Stimulated activated CD8-positive, alpha-beta memory T cell treated with anti-CD3 and anti-CD28 coated beads, Interleukin-15, amount 100 ng/mL, for 4 hours (primary cell): ENCODE measurements at places on chromosomes 4 and X.

GRCh38 chr4:7332216-7333023, 102.3 kb downstream of the PSAPL1 start:
- no peak for DNase-seq

DNA sequence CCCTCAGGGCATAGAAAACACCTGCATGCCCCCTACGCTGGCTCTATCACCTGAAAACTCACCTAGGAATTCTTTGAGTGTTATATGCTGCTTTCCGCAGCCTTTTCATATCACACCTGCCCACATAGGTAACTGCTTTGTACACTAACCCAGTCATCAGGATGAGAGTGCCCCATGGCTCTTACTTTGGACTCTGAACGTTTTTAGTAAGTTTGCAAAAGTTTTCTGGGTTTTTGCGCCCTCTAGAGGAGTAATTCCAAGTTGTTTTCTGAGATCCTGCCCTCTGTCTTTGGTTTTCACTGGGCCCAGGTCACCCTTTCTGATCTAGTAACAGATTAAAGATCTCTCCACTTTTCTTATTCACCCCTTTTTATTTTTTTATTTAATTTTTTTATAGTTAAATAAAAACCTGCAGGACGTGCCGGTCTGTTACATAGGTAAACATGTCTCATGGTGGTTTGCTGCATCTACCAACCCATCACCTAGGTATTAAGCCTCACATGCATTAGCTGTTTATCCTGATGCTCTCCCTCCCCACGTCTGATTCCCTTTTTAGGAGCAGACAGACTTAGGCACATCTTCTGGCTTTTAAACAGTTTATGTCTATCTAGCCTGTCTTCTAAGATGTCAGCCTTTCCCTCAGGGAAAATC, 139.2 kb downstream of the NWD2 start:
- no peak for DNase-seq

DNA sequence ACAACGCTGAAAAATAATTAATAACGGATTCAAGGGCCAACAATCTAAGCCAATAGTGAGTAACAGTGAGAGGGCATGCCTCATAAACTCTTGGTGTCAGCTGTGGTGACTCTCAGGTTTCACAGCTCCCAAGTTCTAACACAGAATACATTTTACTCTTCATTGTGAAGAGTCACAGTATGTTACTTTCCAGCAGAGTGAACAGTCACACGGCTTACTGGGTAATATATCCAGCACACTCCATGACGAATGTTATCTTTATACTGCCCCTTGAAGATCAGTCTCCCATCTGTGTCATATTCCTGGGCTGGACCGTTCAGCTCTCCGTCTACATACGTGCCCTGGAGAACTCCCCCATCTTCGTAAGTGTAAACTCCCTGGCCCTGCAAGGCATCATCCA, 23.1 kb downstream of the SETD7 start:
- DNase-seq: no peak

DNA sequence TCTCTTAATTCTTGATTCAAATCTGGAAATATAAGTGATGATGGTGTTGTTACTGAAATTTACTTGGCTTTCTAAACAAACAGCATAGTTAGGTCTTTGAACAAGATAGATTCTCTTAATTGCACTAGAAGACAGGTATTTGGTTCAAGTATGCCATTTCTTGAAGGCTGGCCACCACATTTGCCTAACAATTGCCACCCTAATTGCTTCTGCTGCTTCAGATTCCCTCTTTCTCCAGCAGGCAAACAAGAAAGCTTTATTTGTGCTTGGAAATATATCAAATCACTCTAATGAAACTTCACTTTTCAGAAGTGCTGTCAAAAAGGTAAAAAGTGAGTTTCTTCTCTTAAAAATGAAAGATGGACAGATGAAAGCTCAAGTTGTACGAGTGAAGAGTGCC, 418.6 kb downstream of the INPP4B start:
- DNase-seq: no peak

GRCh38 chr4:1557221-1557597, 126.9 kb downstream of the FAM53A start:
- DNase-seq: no peak

GRCh38 chr4:37745946-37746345, 59.8 kb upstream of the RELL1 start:
- DNase-seq: no peak

DNA sequence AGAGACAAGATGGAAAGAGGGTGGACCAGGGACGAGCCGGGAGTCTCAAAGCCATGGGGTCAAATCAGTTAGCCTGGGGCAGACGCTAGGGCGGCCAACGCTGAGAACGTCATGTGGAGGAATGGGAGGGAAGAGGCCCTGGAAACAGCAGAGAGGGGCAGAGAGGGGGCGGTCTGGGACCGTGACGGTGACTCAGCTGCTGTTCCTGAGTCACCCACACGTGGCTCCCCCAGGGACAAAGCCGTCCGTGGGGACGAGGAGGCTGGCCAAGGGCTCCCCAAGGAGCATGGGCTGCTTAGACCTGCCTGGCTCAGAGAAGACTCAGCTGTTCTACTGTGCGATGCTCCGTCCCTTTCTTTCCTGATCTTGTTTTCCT, 108.4 kb upstream of the LRPAP1 start:
- no peak for DNase-seq

DNA sequence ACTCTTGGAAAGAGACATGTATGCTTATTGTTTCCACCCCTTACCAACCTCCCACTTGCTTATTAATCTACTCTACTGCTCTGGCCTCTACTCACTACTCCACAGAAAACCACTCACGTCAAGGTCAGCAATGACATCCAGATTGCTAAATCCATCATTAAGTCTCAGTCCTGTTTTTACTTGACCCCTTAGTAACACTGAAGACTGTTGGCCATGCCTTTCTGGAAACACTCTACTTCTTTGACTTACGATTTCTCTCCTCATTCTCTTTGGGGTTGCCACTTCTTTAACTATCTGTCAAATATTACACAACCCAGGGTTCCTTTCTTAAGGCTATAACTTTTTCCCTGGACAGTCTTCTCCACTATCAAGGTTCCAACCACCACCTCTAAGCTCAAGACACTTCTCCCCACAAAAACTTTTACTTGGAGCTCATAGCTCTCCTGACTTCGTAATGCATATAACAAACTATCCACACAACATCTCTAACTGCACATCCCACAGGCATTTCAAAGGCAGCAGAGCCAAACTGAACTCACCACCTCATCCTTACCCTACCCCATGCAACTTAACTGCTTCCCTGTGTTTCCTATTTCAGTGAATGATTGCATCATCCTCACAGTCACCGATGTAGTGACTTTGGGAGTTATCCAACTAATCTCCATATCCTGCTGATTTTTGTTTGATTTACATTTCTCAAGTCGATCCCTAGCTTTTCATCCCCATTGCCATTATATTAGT, 15.8 kb upstream of the MAGEA4 start:
- DNase-seq: no peak

GRCh38 chr4:85474356-85474755, 594 bp upstream of the ARHGAP24 start:
- no peak for DNase-seq

DNA sequence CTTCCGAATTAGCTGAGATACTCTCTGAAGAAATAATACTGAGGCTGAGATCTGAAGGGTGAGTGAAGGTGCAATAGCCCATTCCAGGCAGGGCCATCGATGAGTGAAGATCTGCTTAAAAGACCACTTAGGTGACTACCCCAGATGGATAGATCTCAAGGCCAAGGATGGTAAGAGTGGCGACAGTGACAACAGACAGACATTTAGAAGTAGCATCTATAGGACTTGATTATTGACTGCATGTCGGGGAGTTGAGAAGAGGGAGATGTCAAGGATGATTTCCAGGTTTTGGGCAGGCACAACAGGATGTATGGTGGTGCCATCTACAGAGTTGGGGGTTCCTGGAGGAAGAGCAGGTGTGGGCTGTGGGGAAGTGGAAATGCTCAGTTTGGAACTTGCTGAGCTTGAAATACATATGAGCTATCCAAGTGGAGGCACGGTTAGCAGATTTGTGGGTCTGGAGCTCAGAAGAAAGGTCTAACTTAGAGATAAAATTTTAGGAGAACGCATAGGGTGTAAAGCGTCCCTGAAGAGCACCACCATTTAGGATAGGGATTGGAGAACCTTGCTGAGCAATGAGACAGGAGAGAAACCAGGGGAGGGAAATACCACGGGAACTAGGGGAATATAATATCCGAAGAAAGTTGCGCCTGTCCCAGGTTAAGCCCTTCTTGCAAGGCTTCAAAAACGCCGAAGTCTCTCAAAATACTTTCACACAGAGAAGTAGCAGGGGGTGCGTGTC, 688 bp downstream of the UFSP2 start:
- no peak for DNase-seq

DNA sequence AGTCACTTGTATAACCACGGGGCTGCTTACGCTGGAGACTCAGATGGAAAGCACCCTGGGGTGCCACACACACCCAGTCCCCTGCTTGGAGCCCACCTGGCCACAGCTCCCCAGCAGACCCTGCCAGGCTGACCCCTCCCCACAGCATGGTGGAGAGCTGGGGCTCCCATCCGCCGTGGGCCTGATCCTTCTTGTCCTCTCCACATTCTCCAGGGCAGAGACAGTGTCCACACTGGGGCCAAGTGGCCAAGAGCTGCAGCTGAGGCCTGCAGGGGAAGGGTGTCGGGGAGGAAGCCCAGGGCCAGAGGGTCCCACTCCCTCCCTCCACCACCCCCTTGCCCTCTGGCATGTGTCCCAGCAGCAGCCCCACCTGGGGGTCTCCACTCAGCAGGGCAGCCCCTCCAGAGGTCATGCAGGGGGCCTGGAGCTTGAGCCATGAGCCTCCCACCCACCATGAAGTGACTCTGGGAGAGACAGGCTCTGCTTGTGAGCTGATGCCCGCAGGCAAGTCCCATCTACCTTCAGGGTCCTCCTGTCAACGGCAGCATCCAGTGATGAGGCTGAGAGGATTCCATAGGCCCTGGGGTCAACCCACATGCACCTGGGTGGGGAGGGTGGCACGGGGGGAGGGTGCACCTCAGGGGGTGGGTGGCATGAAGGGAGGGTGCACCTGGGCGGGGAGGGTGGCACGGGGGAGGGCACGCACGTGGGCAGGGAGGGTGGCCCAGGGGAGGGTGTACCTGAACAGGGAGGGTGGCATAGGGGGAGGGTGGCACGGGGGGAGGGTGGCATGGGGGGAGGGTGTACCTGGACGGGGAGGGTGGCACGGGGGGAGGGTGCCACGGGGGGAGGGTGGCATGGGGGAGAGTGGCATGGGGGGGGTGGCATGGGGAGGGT, 56.4 kb downstream of the FAM53A start:
- no peak for DNase-seq

DNA sequence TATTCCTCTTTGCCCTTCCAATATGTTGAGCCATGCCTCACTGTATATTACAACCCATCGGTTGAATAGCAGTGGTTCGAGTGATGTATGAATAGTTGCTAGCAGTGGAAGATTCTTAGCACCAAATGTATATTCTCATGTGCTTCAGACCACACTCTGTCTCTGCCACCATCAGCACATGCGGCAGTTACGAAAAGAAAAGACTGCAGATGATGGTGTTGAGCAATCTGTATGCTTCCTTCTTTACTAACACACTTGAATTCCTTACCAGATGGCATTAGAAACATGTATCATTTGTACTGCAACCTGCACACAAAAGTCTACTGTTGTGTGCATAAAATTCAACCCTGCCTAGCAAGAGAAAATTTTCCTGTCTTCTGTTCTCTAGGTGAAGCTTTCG, 214.6 kb downstream of the ENOX2 start:
- no peak for DNase-seq

- no peak for DNase-seq
Observed at GRCh38 chrX:31500921-31501320, 429.1 kb upstream of the FTHL17 start.

DNA sequence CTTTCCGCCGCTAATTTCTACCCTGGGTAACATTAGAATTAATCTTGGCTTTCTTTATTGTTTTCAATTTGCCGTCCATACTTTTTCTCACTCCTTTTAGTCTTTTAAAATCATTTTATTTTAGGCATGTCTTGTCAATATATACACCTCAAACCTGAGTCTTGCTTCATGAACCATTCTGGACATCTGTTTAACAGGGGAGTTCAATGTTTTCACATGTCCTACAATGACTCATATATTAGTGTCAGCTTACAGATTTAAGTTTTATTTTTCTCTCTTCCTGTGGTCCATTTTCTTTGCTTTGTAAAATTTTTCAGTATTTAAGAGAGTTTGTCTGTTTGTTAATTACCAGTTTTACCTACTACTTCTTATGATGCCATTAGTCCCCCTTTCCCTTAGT, 89.5 kb downstream of the LCORL start:
- DNase-seq: no peak

- no peak for DNase-seq
Observed at GRCh38 chr4:60129740-60130139, 1070.4 kb upstream of the ADGRL3 start.

DNA sequence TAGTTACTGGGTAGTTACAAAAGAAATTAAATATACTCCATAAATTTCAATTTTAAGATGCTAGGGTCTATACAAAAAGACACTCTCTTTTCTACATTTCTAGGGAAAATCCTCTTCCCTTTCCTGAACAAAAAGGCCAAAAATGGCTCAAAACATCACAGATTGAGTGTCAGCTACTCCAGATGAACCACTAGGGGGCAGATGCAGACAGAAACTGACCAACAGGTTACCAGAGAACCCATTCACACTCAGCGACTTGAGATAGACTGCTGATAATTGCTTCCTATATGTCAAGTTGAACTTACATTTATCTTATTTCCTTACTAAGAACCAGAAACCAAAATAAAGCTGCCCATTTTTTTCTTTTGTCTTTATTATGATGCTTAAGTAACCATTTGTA, 83.4 kb upstream of the MID1IP1 start:
- DNase-seq: no peak

DNA sequence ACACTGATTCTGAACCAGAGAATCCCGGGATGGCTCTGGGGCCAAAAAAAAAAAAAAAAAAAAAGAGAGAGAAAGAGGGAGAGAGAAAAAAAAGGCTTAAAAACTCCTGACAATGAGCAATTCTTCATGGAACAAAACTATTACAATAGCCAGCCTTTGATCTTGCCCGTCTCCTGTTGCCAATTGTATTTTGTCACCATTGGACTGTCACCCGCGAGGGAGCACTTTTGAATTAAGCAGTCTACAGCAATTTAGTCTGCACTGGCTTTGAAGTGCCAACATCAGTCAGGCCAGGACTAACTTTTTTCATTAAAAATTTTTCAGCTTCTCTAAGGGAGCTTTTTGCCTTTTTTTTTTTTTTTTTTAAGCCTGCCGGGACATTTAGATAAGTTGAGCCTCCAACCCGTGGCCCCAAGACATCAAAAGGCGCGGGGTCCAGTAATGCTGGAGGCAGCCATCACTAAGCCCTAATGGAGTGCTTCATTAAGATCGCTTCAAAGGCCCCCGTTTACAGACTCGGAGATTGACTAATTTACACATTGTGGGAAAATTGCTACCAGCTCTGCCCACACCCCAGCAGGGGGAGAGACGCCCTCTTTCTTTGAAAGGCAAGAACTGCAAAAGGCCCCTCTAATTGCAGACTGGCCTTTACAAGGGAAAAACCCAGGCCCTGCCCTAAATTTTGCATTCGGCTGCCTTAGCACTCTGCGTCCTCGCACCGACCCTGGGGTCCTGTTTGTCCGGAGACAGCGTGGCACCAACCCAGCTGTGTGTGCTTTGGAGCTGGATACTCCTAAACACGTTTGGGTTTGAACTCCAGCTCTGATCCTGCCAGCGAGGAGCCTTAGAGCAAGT, 98.1 kb upstream of the MSX1 start:
- DNase-seq: no peak

- no peak for DNase-seq
Observed at GRCh38 chr4:107831140-107831539, 6.4 kb downstream of the SGMS2 start.

- no peak for DNase-seq
Observed at GRCh38 chr4:125649452-125649851, 334.7 kb downstream of the FAT4 start.

- DNase-seq: no peak
Observed at GRCh38 chrX:23383411-23383810, 48.8 kb downstream of the PTCHD1 start.
